ENCODE measurements at places on chromosomes 2 and 18. TPM values are rescaled to one million over a fixed set of nuclear protein-coding genes. Genes with fewer than 3 reads are reported as not detected.
A peak's percentile ranks its signal among the peaks of the same experiment; 100 is the strongest.

GRCh38 chr2:183037553-183038340, 510 bp downstream of the NCKAP1 start:
- DNase-seq, result peak; percentile 48

GRCh38 chr2:222943820-222944219, 83.0 kb downstream of the ACSL3 start:
- no peak for DNase-seq

GRCh38 chr2:39642051-39642718, 23.5 kb upstream of the TMEM178A start:
- no peak for DNase-seq

- DNase-seq, result no peak
Measured at GRCh38 chr2:33903215-33903614, 304.1 kb upstream of the FAM98A start.

TEX44 gene
- polyA plus RNA-seq, result not detected

- DNase-seq, result no peak
Measured at GRCh38 chr2:216583147-216583546, 50.1 kb upstream of the IGFBP2 start.

- peak; percentile 5 for DNase-seq
Measured at GRCh38 chr2:17517481-17518211, 594 bp downstream of the RAD51AP2 start.

DNA sequence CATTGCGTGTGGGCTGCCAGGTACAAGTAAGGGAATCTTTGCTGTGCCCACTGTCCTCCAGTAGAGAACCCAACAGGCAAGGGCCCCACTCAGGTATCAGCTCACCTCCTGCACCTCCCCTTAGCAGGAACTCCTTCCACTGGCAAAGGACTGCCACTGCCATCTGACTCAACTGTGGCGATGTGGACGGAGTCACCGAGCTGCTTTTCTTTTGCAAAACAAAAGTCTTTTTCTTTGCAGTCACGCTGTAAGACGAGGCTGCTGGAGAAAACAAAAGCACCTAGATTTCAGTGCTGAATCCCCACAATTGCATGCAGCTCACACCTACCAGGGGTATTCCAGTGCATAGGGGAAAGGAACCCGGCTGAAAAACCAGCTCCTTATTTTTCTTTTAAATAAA, 7.9 kb downstream of the MTERF4 start:
- no peak for DNase-seq

GRCh38 chr2:237714690-237715458, 83.7 kb upstream of the RBM44 start:
- peak; percentile 74 for DNase-seq

CYP27C1 gene
- 11.5 TPM for polyA plus RNA-seq

ERFE gene
- 7.3 TPM for polyA plus RNA-seq

DNA sequence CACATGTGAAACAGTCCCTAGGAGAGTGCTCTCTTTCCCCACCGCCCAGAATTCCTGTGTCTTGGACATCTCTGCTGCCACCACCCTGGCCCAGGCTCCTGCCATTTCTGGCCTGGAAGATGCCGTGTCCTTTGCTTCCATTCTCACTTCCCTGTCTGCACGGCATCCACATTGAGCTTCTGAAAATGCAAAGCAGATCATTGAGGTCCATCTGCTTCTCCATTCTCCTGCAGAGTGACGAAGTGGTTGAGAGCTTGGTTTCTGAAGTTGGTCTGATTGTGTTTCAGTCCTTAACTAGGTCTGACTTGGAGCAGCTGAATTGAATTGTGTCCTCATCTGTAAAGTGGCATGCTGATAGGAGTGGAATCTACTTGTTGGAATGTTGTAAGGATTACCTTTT, 98.7 kb upstream of the MGAT5 start:
- DNase-seq, result no peak

GRCh38 chr18:3878401-3878800, 428.4 kb downstream of the TGIF1 start:
- no peak for DNase-seq

DNA sequence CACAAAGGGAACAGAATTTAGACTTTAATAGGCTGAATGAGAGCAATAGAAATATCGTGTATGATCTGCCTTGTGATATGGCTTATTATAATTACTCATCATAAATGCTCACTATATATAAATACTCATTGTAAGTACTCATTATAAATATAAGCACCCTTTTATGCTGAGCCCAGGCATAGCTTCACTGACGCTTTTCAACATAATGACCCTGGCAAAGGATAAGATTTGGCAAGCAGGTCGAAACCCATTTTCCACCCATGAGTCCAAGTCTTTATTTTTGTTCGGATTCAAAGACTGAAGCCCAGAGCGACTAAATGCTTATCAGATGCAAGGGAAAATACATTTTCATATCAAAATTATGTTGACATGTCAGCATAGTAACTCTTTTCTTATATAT, 500.4 kb downstream of the SLC4A3 start:
- no peak for DNase-seq

DNA sequence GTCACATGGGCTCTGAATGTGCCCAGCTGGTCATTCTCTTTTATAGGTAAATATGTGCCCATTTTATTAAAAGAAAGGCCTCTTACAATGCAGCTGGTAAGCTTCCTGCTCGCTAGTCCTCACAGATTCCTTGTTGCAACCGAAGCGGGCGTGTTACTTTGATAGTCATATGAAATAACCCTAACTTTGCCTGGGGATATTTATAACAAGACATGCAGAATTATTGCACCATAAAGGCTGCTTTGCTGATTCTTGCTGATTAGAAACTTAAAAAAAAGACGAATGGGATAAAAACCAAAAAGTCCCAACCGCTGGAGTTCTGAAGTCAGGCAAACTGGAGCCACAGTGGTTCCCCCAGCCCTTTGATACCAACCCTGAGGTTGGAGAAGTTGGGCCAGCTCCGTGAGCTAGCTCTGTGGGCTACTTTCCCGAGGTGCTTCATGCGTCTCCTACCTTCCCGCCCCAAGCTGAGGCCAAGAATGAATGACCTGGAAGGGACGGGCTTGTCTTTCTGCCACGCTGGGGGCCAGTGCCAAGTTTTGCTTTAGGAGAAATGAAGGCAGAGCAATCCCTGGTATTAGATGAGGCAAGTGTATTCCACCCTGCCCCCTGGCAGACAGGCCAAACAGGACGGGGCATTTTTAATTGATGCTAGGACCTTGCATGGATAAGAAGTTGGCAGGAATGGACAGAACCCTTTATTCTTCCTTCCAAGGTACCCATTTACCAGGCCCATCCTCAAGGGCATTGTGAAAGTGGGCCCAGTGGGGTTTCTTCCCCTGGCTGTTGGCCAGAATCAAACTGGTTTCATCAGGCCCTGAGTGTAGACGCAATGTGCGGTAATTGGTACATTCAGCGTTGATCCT, 140.4 kb downstream of the KCTD1 start:
- DNase-seq, result no peak

- no peak for DNase-seq
Measured at GRCh38 chr2:74387346-74387745, 7.2 kb upstream of the DCTN1 start.

MALL gene
- 13.4 TPM for polyA plus RNA-seq

- no peak for DNase-seq
Measured at GRCh38 chr2:124953921-124954320, 928.8 kb downstream of the CNTNAP5 start.

DNA sequence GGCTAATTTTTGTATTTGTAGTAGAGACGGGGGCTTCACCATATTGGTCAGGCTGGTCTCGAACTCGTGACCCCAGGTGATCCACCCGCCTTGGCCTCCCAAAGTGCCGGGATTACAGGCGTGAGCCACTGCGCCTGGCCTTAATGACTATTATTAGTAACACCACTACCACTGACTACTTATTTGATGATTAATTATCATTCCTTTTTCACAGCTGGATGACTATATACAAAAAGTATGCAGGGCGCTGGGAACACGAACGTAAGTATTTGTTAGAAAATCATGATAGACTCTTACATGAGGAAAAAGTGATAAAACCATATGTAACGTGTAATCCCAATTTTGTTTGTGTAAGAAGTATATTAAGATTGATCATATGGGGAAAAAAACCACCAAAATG, 21.6 kb downstream of the DARS1 start:
- no peak for DNase-seq

REG3A gene
- polyA plus RNA-seq, result not detected

- DNase-seq, result no peak
Measured at GRCh38 chr2:5064687-5065086, 627.5 kb upstream of the SOX11 start.

- no peak for DNase-seq
Measured at GRCh38 chr18:410047-410455, 90.5 kb downstream of the COLEC12 start.

KIF3C gene
- 19.1 TPM for polyA plus RNA-seq

- DNase-seq, result no peak
Measured at GRCh38 chr2:240662681-240663080, 20.0 kb downstream of the AQP12B start.

DNA sequence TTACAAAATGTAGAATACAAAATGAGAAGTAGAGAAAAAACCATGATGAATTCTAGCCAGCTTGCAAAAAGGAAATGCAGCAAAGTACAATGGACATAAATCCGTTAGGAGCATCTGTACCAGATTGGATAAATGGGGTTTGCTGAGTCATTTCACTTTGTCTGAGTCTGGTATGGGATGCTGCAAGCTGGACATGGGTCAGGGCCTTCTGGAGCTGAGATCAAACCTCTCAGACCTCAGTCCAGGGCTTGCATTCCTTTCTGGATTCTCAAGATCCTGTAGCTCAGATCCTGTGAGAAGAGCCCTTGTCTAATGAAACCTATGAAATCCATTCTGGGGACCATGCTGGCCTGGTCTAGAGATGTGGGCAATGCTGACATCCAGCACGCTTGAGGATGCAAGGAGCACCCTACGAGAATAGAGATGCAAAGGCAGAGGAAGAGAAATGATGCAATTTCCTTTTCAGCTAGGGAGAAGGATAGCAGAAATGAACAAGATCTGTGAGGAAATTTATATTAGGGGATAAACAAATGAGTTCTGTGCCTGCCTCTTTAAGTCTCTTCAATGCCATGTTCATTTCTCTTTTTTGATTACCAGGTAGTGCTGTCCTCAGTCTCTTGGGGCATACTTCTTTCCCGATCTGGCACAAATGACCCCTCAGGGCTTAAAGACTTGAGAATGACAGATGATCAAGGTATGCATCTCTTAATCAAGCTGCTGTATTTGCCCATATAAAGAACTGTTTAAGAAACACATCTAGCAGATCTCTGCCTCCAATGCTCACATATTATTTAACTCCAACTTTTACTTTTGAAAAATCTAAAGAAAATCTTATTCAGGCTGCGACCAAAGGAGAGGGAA, 230.4 kb downstream of the MEIS1 start:
- DNase-seq, result no peak

DNA sequence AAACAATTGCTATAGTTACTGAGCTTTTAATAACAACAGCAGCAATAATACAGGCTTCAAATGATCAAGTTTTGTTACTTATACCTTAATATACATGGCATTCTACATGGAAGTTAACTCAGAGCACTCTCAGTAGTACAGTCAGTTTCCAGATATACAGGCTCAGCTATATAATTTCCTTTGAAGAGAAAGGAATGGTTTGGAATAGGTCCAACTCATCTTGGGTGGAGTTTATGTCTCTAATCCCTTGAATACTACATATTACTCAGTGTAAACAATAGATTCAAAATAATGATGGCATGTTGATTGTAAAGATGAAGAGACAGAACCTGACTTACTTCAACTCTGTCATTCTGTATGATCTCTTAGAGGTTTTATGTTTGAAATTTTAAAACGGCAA, 174.9 kb downstream of the EPHA4 start:
- DNase-seq, result no peak

NOSTRIN gene
- polyA plus RNA-seq, result 30.6 TPM

OSR1 gene
- 4.4 TPM for polyA plus RNA-seq

- DNase-seq, result no peak
Measured at GRCh38 chr2:74555610-74556103, 1.1 kb downstream of the DOK1 start.

- DNase-seq, result no peak
Measured at GRCh38 chr2:55430211-55430975, 10.7 kb upstream of the CCDC88A start.

EVX2 gene
- 0.01 TPM for polyA plus RNA-seq

- no peak for DNase-seq
Measured at GRCh38 chr2:20488782-20489181, 41.9 kb downstream of the RHOB start.

DNA sequence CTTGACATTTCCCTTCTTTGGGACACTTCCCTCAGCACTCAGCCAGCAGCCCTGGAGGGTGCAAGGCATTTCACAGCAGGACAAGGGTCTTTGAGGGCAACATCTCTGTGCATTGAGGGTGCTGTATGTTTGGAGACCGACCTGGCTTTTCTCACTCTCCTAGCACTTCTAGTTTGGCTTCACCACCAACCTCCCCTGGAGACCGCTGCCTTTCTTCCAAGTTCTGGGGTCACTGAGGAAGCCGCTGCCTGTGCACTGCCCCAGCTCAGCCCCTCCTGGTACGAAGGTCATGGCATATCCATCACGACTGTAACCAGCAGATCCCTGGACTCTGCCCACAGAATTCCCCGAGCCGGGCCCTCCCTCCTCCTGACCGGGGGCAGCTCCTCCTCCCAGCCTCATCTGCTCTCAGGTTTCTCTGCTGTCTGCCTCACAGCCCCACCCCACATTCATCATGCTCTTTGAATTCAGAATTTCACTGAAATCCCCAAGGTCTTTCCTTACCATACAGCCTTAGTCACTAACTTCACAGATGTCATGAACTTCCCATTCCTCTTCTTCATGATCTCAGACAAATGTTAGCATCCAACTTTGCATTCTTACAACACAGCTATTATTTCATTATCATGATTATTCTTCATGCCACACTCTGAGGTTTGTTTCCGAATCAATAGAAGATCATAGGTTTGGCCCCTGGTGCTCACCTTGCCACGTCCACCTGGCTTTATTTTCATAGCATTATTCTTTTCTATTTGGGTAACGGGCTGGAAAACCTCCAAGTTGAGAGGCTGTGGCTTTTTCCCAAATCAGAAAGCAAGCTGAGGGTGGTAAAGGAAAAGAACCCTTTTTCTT, 113.0 kb upstream of the COPS8 start:
- DNase-seq, result peak; percentile 69

GRCh38 chr2:37767959-37768925, 96.8 kb upstream of the CDC42EP3 start:
- no peak for DNase-seq

DNA sequence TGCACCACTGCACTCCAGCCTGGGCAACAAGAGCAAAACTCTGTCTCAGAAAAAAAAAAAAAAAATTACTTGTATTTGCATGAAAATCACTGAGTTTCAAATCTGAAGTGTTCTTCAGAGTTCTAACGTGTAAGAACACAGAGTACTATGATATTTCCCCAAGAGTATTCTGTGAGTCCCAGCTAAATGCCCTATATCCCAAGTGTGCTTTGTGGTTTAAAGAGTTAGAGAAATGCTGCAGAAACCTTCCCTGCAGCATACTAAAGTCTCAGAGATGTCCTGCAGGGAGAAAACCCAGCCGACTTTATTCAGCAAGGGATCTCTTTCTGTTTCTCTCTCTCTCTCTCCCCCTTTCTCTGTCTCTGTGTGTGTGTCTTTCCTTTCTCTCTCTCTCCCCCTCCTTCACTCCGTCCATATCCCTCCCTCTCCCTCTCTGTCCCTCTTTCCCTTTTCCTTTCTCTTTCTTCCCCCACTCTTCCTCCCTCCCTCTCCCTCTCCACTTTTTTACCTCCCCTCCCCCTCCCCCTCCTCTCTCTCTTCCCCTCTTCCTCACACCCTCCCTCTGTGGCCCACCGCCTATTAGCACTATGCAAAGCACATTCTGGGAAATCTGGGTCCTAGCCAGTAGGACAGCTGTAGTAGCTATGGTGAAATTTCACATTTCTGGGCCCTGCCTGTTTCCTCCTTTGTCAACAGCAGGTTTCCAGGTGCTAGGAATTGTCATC, 54.2 kb downstream of the ACTR2 start:
- DNase-seq, result peak; percentile 40
